ENCODE measurements at places on chromosomes 3 and 15. TPM values are rescaled to one million over a fixed set of nuclear protein-coding genes. Genes with fewer than 3 reads are reported as not detected.
A peak's percentile ranks its signal among the peaks of the same experiment; 100 is the strongest.

- H3K27ac ChIP-seq: no peak overlapping the region
- H3K36me3 ChIP-seq: peaks cover 74% of the 10 kb centered on the region
- DNase-seq: no peak
- H3K27me3 ChIP-seq: no peaks in the 10 kb centered on the region
- H3K4me3 ChIP-seq: no peak overlapping the region
These were observed 40.9 kb downstream of the PML start for GRCh38 chr15:74035121-74036017.

GRCh38 chr15:37888356-37888755, 46.1 kb upstream of the TMCO5A start:
- H3K36me3 ChIP-seq: no peaks in the 10 kb centered on the region
- no peaks in the 10 kb centered on the region for H3K27me3 ChIP-seq
- DNase-seq: no peak
- H3K27ac ChIP-seq: no peak overlapping the region

GRCh38 chr3:62361824-62362223, 11.5 kb downstream of the FEZF2 start:
- DNase-seq: no peak
- no peak overlapping the region for H3K27ac ChIP-seq

DNA sequence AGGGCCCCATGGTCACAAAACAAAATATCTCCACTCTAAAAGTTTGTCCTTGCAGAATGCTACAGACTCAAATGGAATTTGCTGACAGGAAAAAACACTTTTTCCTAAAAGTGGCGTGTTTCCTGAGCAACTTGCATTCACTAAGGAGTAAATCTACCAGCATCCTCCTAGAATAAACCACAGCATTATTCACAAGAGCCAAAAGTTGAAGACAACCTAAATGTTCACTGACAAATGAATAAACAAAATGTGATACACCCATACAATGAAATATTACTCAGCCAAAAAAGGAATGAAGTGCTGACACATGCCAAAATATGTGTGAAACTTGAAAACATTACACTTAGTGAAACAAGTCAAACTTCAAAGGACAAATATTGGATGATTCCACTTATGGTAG, 28.9 kb downstream of the ITGB5 start:
- H3K27me3 ChIP-seq: no peaks in the 10 kb centered on the region
- no peak for DNase-seq
- H3K4me1 ChIP-seq: peaks cover 34% of the 10 kb centered on the region
- no peak overlapping the region for H3K4me3 ChIP-seq
- peaks cover 5% of the 10 kb centered on the region for H3K36me3 ChIP-seq
- H3K27ac ChIP-seq: no peak overlapping the region

GRCh38 chr3:44045476-44046275, 196.0 kb upstream of the TOPAZ1 start:
- no peaks in the 10 kb centered on the region for H3K36me3 ChIP-seq
- peak; percentile 54 for DNase-seq
- H3K27ac ChIP-seq: no peak overlapping the region
- H3K27me3 ChIP-seq: no peaks in the 10 kb centered on the region
- no peak overlapping the region for H3K4me3 ChIP-seq

GRCh38 chr3:13504161-13504831, 24.2 kb downstream of the HDAC11 start:
- H3K4me3 ChIP-seq: no peak overlapping the region
- DNase-seq: no peak
- H3K36me3 ChIP-seq: peaks cover 13% of the 10 kb centered on the region
- no peaks in the 10 kb centered on the region for H3K27me3 ChIP-seq
- no peak overlapping the region for H3K27ac ChIP-seq

- no peak for DNase-seq
- H3K4me3 ChIP-seq: no peak overlapping the region
- no peak overlapping the region for H3K27ac ChIP-seq
- no peaks in the 10 kb centered on the region for H3K4me1 ChIP-seq
- H3K36me3 ChIP-seq: no peaks in the 10 kb centered on the region
- no peaks in the 10 kb centered on the region for H3K27me3 ChIP-seq
These were observed 16.0 kb upstream of the NPAP1 start for GRCh38 chr15:24659622-24660021.

GRCh38 chr15:55819397-55820034, 76.6 kb upstream of the PRTG start:
- H3K4me3 ChIP-seq: no peak overlapping the region
- no peaks in the 10 kb centered on the region for H3K27me3 ChIP-seq
- H3K4me1 ChIP-seq: no peaks in the 10 kb centered on the region

DNA sequence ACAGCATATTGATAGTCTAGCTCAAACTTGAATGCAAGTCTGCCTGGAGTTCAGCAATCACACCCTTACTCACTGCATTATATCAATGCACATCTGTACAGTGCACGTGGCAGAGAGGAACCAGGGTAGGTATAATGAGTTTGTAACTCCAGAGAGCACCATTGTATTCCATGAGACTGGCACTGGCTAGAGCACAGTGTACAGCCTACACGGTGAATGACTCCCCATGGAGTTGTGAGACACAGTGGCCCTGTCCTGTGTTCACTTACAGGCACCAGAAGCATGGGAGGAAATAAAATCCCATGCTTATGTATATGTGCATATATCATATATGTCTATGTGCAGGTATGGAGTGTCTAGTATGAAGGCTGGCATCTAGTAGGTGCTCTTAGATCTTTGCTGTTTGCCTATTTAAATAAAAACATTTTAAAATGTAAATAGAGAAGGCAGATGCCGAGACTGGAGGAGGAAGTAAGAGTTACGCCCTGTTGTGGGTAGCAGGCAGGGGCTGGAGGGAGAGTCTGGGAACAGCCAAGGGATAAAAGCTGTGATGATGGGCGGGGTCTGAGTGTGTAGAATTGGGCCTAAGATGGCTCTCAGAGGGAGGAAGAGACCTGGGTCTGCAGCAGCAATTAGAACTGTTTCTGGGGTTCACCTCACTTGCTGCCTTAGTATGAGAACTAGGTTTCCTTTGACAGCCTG, 360.7 kb upstream of the ICE2 start:
- no peak overlapping the region for H3K4me3 ChIP-seq
- no peaks in the 10 kb centered on the region for H3K36me3 ChIP-seq
- H3K27ac ChIP-seq: no peak overlapping the region
- no peak for DNase-seq

DNA sequence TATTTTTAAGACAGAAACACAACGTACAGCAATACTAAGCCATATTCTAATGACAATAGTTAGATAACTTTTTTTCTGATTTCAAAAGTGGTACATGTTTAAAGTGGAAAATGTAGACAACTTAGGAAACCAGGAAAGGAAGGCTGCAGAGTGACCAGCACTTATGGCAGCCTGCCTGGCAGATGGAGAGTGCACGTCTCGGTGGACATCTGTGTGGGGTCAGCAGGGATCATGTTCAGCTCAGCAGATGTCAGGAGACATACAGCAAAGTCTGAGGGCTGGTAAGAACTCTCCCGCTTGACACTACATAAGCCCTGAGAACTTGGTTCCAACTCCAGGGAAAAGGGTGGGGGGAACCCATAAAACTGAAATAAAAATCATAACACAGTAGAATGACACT, 128.6 kb upstream of the ADPGK start:
- no peak overlapping the region for H3K27ac ChIP-seq
- no peak overlapping the region for H3K4me3 ChIP-seq
- no peaks in the 10 kb centered on the region for H3K36me3 ChIP-seq

GRCh38 chr3:130933801-130934345, 40.0 kb downstream of the ATP2C1 start:
- peaks cover 55% of the 10 kb centered on the region for H3K36me3 ChIP-seq
- no peaks in the 10 kb centered on the region for H3K27me3 ChIP-seq
- H3K4me1 ChIP-seq: no peaks in the 10 kb centered on the region
- DNase-seq: no peak

GRCh38 chr3:133113927-133114597, 75.9 kb downstream of the TMEM108 start:
- DNase-seq: no peak
- no peaks in the 10 kb centered on the region for H3K4me1 ChIP-seq
- no peak overlapping the region for H3K4me3 ChIP-seq

DNA sequence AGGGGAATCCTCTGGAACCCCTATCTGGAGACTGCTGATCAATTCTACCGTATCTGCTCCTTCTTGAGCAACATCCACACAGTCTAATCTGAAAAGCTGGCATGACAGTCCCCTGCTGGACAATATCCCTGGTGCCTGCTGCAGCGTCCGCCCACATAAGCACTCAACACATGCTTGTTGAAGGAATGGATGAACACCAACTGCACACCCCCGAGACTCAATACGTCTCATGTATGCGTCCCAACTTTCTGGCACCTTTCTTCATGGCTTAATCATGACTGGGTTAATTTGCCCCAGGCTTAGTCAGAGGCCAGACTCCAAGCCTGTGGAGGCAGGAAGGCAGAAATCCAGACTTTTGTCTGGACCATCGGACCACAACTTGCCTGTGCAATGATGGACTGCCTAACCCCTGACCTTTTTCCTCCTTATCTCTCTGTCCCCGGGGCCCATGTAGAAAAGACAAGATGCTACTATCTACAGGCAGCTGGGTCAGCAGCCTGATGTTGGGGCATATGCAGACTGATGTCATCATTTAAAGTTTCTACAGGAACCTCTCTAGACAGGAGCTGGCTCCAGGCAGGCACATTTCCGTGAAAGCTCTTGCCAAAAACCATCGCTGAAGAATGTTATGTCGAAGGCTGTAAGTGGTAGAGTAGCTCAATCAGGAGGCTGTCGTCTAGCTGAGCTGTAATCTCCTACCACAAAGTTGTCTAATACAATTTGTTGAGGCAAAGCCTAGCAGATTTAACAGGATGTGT, 114.1 kb upstream of the TPM1 start:
- H3K4me3 ChIP-seq: no peak overlapping the region
- no peaks in the 10 kb centered on the region for H3K36me3 ChIP-seq
- no peak overlapping the region for H3K27ac ChIP-seq
- DNase-seq: no peak

GRCh38 chr3:78754066-78754743, 1013.6 kb downstream of the ROBO1 start:
- H3K4me1 ChIP-seq: no peaks in the 10 kb centered on the region
- no peak overlapping the region for H3K4me3 ChIP-seq
- DNase-seq: no peak
- no peaks in the 10 kb centered on the region for H3K36me3 ChIP-seq
- no peak overlapping the region for H3K27ac ChIP-seq

DNA sequence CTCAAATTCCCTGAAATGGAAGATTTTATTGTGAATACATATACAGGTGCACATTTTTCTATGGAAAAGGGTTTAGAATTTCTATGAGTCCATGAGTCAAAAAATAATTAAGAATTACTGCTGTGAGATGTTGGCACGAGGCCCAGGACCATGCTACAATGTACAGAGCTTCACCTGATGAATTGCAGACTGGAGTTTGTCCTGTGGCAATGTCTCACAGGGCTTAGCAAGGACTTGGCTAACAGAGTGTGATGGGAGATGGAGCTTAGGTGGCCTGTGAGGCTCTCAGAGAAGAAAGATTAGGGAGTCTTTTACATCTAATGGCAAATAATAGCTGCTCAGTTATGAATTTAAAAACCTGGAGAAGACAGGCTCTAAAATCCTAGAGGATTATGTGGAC, 219.5 kb upstream of the CBLB start:
- H3K4me3 ChIP-seq: no peak overlapping the region
- H3K4me1 ChIP-seq: no peaks in the 10 kb centered on the region
- no peaks in the 10 kb centered on the region for H3K36me3 ChIP-seq
- no peak overlapping the region for H3K27ac ChIP-seq

DNA sequence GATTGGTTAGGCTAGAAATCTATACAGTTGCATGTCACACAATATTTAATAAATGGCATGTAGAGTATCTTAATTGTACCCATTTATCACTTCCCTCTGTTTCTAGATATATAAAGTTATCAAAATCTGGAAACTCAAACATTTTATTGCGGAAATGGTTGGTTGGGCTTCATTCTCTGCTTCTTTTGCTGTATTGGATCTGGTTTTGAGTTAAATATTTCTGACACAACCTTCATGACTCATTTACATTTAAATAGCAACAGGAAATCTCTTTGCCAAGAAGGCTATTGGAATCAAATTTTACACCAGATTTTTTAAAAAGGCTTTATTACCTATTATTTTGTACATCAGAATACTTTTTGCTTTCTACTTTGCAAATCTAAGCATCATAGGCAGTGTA, 153.8 kb downstream of the EBLN2 start:
- no peaks in the 10 kb centered on the region for H3K36me3 ChIP-seq
- H3K27me3 ChIP-seq: no peaks in the 10 kb centered on the region
- no peaks in the 10 kb centered on the region for H3K4me1 ChIP-seq
- no peak overlapping the region for H3K4me3 ChIP-seq

DNA sequence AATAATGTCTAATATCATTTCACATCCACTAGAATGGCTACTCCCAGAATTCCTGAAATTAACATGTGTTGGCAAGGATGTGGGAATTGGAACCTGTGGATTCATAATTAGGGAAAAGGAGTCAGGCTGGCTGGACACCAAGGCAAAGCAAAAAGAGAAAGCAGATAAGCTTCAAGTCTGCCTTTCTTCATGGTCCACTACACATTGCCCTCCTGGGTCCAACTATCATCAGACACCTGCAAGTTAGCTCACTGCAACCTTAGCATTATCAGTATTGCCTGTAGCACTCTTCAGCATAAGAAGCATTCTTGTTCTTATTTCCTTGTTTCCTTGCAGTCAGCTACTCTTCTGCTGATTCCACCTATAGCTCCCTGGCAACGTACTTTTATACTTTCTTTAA, 124.3 kb downstream of the ZNF280D start:
- DNase-seq: no peak
- H3K4me1 ChIP-seq: no peaks in the 10 kb centered on the region
- H3K27ac ChIP-seq: no peak overlapping the region
- no peak overlapping the region for H3K4me3 ChIP-seq
- H3K27me3 ChIP-seq: no peaks in the 10 kb centered on the region

Gene WDR76
- 5.7 TPM for total RNA-seq

Gene GOLGA6B
- not detected for total RNA-seq

Gene TMEM266
- total RNA-seq: 1.4 TPM

Gene HRG
- not detected for total RNA-seq

Gene MINAR1
- total RNA-seq: 0.30 TPM

Gene C3orf85
- total RNA-seq: not detected

Gene MYEF2
- 18.8 TPM for total RNA-seq
